ENCODE measurements at places on chromosomes 4 and X.

- peak; percentile 45 for DNase-seq
Measured at GRCh38 chrX:12901486-12901885, 4.9 kb upstream of the TLR8 start.

- no peak for DNase-seq
Measured at GRCh38 chr4:127844601-127845116, 36.0 kb upstream of the PLK4 start.

DNA sequence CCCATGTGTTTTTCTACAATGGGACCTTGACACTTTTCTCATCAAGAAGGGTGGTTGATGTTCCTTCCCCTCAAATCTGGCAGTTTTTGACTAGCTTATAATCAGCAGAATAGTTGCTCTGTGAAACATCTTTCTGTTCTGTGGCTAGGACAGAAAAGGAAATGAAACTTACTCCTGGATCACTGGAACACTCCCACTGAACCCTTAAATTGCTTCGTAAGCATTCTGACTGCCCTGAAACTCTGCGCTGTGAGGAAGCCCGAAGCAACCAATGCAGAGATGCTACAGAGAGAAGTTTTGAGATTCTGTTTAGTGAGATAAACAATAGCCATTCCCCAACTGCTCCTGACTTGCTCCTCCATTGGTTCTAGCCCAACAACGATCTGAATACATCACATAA is 602.2 kb downstream of the CENPC start:
- DNase-seq: peak; percentile 75

- DNase-seq: no peak
Measured at GRCh38 chr4:16890651-16891050, 7.8 kb downstream of the LDB2 start.

DNA sequence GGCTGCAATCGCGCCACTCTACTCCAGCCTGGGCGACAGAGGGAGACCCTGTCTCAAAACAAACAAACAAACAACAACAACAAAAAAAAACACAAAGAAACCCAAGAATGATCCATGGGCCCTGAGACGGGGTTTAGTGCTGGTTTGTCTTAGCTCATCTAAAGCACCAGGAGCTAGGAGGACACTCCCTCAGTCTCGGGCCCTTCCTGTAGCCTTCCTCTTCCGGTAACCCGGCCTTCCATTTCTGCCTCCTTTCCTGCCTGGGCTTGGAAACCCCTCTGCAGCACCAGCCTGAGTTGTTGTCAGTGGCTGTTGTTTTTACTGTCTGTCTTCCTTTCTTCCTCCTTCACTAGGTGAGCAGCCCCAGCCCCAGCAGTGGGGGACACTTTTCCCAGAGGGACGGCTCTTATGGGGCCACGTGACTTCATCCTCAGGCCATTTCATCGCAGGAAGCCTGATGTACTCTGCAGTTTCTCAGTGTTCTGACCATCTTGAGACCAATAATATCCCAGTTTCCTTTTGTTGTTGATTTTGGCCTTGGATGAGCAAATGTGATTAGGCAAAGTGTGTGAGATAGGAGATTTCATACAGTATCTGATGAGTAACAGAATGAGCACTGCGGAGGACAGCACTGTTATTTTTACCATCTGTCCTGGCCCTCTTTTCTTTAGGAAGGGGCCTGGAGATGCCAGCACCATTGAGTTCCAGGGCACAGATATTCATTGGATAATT is 90.1 kb downstream of the ANAPC4 start:
- no peak for DNase-seq

DNA sequence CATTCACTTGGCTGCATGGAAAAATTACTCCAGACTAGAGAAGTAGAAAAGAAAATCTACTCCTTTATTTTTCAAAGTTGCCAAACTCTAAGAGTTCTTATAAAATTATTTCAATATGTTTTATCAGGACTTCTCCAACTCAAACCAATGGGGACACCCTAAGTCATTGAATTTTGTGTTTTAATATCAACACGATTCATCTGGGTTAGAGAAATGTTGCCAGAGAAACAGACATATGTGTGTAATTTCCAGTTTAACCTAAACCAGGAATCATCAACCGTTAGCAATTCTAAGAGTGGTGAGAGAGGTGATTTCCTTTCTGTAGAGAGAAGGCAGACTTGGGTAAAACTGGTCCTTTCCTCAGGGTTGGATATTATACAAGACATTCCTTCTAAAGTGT is 291.8 kb downstream of the LDB2 start:
- no peak for DNase-seq

- DNase-seq: no peak
Measured at GRCh38 chr4:123966990-123967769, 570.6 kb downstream of the SPRY1 start.

DNA sequence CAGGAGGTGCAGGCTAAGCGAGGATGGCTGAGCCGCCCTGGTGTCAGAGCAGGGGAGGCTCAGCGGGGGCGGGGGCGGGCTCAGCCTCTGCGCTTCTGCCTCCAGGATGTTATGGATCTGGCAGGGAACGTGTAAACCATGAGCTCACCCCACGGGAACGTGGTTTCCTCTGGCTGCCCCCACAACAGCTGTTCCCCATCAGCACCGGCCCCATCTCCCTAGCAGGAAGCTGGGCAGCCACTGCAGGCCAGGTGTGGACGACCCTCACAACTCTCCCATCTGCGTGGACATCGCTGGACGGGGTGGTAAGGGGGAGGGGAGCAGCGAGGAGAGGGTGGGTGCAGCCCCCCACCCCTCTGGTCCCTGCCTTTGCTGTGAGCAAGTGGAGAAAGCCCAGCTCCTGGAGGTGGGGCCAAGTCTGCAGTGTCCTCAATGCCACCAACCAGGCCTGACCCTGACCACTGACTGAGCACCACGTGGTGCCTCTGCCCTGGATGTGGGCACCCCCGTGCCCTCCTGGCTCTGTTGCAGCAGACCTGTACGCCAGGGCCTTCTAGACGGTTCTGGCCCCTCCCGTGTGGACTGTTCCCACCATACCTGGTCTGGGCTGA is 28.1 kb upstream of the SPON2 start:
- DNase-seq: no peak

DNA sequence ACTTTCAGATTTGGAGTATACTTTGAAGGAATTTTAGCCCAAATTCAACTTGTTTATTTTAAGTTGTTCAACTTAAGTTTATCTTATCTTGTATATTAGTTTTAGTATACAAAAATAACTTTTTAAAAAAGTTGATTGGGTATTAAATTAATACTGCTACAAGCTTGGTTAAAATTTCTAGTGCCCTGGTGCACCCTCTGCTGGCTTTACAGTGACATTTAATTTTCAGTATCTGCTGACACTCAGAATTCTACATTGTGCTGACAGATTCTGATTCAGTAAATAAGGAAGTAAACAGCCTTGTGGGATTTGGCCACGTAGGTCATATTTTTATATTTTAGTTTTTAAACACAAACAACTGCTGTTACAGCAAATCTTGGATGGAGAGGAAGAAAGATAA is 2.9 kb downstream of the EDA start:
- DNase-seq: peak; percentile 48

DNA sequence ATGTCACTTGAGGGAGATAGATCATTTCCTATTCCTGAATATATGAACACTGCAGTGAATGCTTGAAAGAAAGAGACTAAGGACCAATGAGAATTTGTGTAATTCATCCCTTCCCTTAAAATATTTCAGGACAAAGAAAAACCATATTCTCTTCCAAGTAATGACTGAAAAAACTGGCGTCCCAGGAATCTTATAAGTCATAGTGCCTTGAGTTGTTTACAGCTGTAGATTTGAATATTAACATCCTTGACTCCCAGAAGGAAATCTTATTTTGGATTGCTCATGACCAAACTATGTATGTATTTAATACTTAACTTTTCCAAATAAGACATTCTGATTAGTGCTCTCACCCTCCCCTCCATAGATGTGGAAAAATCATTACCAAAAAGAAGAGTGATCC is 55.5 kb downstream of the CLDN22 start:
- no peak for DNase-seq

DNA sequence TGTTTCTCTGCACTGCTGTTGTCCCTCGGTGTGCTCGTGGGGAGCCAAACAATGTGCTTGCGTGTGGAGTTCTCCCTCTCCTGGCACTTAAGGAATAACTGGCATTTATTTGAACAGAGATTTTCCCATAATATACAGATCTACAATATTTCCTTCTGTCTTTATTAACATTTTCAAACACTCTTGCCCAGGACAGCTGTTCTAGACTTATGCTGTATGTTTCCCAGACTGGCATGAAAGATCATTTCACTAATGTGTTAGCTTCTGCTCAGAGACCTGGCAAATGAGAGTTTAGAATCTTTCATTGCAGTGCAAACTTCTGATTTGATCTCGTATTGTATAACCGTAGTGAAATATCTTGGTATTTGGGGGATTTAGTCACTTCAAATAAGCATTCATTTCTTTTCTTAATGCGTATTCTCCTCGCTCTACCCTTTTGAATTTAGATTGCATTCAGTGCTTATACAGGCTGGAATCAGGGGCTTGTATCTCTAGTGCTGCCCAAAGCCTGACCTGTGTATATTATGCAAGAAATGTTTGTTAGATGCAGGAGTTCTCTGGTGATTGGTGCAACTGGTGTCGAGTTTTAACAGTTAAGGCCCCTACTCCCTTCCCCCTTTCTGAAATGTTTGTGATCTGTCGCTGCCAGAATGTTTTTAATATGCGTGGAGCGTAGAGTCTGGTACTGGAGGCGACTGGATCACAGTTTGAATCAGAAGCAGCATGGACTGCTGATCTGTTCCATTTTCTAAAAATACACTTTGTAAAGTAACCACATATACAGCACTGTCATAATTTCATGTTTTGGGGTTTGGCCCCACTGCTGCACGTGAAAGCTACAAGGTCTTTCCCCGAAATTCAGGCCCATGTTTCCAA is 326.3 kb downstream of the ARHGAP10 start:
- no peak for DNase-seq

DNA sequence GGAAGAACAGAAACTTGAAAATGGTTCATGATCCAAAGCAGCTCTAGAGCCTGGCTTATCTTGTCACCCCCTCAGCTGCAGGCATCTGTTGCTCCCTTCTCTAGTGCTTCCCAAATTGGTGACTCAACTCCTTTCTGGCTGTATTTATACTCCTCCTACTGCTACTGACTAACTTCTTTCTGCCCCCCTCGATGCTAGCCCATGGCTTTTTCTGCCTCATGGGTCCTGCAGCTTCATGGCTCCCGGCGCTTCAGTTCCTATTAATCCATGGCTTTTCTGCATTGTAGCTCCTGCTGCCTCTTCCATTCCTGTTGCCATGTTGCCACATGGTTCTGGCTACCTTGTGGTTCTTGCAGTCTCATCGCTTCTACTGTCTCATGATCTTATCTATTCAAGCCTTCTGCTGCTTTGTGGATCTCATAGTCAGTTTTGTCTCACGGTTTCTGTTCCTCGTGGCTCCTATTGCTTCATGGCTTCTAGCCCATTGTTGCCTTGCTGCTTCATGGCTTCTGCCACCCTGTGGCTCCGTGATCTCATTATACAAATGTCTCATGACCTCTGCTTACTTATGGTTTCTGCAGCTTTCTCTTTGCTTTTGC is 48.1 kb downstream of the SMC1A start:
- DNase-seq: peak; percentile 81

GRCh38 chrX:101108284-101108683 is 10.3 kb downstream of the CENPI start:
- no peak for DNase-seq

GRCh38 chr4:10461091-10461849 is 4.0 kb upstream of the ZNF518B start:
- DNase-seq: peak; percentile 80
